NCI-H1436 (cell line): ENCODE measurements at places on chromosomes 5 and 9.

DNA sequence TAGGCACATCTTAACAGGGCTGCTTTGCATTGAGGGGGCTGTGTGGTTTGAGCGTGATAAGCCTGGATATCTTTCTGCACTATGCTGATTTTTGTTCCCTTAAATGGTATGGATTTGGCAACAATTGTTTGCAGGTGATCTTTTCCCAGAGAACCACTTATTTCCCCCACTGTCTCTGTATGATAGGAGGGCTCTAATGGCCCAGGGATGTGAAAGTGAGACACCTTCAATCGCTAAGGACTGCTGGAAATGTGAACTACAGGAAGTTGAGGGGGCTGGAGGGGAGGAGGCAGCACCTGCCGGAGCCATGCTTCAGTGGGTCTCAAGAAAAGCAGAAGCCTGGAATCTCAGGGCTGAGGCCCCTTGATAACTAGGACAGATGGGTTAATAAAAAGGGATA lies 29.4 kb downstream of the SYK start:
- peak; percentile 71 for DNase-seq

- DNase-seq = no peak
These were observed 2.7 kb downstream of the TNFAIP8 start for GRCh38 chr5:119358530-119358900.

- DNase-seq = no peak
These were observed 10.6 kb upstream of the GLRA1 start for GRCh38 chr5:151935135-151935695.

DNA sequence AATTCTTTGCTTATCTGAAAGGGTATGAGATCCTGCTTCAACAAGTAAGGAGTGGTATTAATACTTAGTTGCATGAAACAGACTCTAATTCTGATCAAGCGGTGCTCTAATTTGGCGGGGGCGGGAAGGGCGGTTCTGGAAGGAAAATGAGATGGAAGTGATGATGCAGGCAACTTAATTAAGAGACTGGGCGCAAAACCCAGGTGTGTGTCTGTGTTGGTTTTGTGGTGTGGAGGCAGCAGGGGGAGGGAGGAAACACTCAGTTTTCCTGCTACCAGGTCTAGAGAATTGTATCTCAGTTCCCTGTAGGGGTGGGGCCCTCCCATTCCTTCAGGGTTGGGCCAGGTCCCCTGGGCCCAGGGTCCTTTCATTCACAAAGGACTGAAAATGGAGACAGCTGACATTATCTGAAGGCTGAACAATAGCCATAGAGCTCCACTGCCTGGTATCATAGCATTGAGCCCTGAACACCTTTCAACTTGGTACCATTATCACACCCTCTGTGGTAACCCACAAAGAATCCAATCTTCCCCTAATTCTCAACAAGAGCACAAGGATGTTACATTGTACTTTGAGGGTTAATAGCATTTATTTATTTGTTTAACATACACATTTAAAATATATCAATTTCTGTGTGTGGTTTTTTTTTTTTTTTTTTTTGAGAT lies 17.2 kb upstream of the C5orf47 start:
- DNase-seq = no peak

DNA sequence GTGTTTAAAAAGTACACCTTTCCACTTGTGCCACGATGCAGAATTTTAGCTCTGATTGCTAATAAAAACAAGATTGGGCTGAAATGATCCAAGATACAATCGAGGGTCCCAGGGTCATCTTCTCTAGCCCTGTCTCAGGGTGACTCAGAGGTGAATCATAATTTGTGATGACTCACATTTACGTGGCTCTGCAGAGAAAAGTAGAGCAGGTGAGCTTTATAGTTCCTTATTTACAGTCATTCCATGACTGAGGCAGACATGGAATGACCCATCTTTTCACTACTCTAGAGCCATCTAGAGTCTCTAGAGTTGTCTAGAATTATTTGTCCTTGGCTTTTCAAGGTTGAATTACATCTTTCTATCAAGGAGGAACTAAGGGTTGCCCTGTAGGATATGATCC lies 155.2 kb downstream of the GAS1 start:
- DNase-seq = no peak

- no peak for DNase-seq
These were observed 21.8 kb upstream of the PPP2CA start for GRCh38 chr5:134247428-134248224.

DNA sequence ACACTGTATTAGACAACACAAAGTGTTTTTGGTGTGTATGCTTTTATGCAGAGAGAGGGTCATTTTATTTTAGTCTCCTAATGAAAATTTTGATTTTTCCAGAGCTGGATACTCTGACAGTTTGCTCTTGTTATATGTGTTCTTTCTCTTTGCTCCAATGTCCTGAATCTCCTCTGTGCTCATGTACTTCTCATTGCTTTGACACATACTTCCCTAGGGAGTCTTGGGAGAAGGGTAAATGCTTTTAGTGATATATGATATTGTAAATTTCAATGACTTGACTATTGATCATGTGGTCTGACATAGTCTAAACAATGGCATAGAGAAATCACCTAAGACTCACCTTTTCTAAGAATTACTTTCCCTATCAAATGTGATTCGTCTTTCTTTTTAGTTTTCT lies 972.6 kb upstream of the EDIL3 start:
- no peak for DNase-seq

DNA sequence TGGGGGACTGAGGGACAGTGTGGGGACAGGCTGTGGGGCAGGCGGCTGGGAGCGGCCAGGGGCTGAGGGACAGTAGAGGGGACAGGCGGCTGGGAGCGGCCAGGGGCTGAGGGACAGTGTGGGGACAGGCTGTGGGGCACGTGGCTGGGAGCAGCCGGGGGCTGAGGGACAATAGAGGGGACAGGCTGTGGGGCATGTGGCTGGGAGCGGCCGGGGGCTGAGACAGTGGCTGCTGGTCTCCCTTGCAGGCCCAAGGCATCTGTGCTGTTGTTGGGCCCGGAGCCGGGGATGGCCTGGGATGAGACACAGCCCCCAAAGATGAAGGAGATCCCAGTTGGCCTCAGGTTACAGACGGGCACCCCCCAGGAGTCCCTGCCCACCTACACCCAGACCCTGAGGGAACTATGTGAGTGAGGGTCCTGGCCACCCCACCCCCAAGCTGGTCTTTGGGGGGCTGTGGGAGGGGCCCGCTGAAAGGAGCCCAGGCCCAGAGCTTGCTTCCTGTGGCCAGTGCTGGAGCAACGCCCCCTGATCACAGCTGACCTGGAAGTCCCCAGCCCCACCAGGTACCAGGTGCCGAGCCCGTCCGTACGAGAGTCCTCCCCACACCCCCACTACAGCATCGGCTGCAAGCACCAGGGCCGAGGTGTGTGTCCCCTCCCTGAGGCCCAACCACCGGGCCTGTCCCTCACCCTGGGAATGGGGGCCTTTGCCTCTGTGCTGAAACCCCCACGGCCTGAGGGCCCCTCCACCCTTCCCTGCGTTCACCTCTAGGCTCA lies 593 bp downstream of the STPG3 start:
- no peak for DNase-seq

DNA sequence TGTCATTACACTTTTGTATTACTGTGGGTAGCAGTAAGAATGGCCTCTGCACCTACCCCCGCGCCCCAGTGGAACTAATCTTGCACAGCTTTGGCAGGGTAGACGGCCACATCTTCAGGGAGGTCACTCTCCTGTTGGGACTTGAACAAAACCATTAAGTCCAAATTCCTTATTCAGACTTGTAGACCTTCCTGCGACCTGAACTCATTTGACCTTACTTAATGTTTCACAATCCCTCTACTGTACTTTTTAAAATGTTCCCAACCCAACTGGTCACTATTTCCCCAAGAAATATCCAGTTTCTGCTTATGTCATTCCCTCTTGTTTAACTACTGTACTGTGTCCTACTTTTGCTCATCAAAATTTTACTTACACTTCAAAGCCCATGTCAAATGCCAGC lies 5.3 kb upstream of the FAM120AOS start:
- no peak for DNase-seq

DNA sequence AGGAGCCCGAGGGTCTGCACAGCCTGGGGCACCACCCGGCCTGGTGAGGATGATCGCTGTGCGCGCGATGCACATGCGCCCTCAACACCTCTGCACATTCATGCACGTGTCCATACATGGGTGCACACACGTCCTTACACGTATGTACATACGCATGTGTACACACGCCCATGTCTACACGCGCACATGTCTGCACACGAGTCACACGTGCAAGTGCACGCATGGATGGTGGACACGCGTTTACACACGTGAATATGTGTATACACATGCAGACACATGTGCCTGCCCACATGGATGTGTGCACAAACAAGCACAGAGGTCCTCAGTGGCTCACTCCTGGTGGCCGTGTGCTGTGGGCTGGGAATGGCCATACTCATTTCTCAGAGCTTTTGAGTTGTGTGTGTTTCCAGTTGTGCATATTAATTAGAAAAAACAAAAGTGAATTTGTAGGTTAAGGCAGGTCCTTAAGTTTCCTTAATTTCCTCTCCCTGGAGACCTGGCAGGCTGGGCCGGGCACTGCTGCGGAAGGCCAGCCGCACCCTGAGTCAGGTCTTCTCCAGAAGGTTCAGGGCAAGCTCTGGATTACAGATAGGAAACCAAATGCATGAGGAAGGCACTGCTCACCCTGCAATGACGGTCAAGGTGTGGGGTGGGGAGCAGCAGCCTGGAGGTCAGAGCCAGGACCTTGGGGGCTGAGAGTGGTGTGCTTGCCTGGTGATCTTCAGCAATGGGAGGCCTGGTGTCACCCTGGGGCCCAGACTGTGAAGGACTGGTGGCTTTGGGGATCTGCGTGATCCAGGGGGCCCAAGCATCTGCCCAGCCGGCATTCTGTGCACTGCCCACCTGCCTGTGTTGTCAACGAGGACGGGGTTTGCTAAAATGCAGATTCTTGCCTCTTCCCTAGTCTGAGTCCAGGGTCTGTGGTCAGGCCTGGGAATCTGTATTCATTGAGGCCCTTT lies 1.3 kb upstream of the RNU6ATAC start:
- no peak for DNase-seq

- no peak for DNase-seq
These were observed 269.7 kb downstream of the RAB3C start for GRCh38 chr5:58852566-58852965.

DNA sequence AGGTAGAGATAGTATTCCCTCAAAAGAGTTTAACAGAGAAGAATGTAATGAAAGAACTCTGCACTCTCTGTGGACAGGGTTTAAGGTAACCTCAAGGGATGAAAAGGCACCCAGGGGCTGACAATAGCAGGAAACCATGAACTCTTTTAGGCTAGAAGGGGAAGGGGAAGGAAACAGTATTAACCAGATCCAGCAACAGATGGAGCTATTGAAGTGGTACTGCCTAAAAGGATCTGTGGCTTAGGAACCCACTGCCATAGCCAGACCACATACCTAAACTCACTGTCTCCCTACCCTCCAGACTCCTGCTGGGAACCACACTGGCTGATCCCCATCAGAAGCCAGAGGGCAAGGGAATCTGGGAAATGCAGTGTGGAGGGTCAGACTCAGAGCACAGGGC lies 35.5 kb downstream of the PLGRKT start:
- DNase-seq = no peak

- no peak for DNase-seq
These were observed 263.7 kb downstream of the TENT4A start for GRCh38 chr5:6976971-6977370.

- DNase-seq = no peak
These were observed 27.0 kb downstream of the CDKN2A start for GRCh38 chr9:21967169-21967568.

DNA sequence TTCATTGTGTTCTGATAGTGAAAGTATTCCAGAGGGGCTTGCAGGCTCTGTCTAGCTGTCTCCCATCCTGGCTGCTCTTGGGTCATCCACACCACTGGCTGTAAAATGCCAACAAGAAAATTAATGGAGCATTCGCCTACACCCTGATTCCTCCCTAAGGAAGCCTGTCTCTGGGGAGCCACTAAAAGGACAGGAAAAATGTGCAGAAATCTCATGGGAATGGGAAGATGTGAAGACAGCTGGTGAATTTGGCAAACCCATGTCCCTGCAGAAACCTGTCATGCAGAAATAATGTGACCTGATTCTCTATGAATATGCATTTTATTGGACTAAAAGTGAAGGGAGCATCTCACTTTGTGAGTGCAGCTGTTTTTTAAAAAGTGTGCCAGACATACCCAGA lies 265.6 kb downstream of the TUSC1 start:
- DNase-seq = no peak

- DNase-seq = no peak
These were observed 7.4 kb downstream of the SMARCA2 start for GRCh38 chr9:2022560-2022959.

GRCh38 chr9:135887021-135887507 lies 20.3 kb downstream of the CAMSAP1 start:
- no peak for DNase-seq

DNA sequence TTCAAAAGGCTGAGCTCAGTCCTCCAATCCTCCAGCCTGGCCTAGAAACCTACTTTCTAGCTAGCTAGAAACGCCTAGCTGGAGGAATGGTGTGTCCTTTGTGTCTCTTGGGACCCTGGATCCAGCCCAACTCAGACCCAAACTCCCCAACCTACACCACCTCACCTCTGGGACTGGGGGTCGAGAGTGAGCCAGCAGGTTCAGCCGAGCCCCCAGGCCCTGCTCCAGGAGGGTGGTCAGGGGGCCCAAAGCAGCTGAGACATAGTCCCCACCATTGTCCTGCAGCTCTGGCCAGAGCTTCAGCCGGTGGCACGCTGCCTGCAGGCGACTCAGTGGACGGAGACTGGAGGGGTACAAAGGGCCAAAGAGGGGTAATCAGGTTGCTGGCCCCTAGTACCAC lies 6.2 kb downstream of the NOL6 start:
- no peak for DNase-seq

- no peak for DNase-seq
These were observed 53.9 kb downstream of the FXN start for GRCh38 chr9:69089491-69089890.

DNA sequence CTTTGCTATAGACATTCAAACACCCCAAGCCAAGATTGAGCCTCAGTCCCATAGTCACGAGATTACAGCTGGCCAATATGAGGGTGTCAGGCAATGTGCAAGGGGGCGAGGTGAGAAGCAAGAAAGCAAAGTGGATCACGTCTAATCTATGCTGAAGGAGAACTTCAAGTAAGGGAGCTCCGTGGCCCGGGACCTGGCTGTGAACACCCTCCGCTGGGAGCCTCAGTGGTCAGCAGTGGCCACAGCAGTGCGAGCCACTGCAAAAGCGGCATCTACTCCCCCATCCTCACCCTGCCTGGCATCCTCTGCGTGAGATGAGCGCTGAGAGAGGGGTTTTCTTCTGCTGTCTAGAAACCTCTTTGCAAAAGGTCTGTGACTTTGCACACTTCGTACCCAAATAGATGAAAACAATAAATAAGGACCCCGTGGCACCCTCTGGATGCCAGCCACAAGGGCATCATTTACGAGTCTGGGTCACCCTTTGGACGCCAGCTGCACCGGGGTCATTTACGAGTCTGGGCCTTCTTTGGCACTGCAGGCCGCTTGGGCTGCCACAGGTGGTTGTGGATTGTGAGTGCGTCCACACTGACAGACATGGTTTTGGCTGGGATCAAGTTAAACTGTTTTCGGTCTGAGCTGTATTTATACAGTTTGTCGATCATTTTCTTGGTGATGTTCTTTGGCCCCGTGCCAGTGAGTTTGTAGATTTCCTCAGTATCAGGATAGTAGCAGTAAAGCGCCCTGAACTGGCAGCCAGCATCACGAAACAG lies 96.4 kb downstream of the CAMSAP1 start:
- no peak for DNase-seq
